COLO829 (cell line): ENCODE measurements at places on chromosomes 12 and 14.
A peak's percentile ranks its signal among the peaks of the same experiment; 100 is the strongest.

- DNase-seq, result no peak
Measured at GRCh38 chr12:30002677-30003076, 218.9 kb upstream of the TMTC1 start.

DNA sequence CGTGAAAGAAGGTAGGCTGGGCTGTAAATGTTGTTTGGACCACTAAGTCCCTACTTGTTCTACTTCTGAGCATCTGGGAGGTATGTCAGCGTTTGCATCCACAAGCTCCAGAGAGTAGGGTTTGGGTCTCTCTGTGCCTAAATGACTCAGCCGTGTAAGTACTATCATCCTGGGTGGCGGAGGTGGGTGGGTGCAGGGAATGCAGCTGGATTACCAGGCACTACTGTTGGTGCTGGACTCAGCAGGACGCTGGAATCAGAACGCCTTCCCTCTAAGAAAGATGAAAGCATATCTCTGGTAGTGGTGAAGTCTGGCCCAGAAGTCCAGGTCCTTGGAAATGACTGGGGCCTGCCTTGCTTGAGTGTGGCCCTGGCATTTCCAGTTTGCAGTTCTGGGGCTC is 289.7 kb downstream of the PCNX1 start:
- DNase-seq, result no peak

GRCh38 chr14:82694820-82695219 is 1161.2 kb upstream of the SEL1L start:
- DNase-seq, result no peak

GRCh38 chr12:77339610-77340009 is 274.2 kb upstream of the E2F7 start:
- DNase-seq, result no peak

DNA sequence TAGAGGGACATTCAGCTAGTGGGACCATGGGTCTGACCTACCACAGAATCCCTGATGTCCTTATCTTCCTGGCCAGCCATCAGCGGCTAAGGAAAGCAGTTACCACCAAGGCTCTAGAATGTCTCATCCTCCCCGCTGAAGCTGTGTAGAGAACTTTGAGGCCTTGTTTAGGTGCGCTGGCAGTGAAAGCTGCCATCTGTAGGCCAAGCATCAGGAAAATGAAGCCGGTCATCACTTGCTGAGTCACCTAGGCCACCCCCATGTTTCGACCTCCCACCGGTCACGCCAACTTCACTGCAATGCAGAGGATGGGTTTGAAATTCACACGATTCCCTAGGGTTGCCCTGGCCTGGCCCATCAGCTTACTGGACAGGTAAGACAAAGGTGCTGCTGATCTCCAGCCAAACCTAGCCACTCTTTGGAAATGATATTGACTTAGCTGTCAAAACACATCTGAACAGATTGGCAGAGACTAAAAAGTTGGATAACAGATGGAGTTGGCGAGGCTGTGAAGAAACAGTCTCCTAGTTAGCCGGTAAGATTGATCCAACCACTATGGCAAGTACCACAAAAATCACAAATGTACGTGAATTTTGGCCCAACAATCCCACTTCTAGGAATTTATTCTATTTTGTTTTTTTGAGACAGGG is 52.0 kb downstream of the NOS1 start:
- no peak for DNase-seq

GRCh38 chr14:53110096-53110495 is 43.0 kb downstream of the DDHD1 start:
- no peak for DNase-seq

GRCh38 chr12:111409403-111409779 is 3.7 kb downstream of the SH2B3 start:
- no peak for DNase-seq

DNA sequence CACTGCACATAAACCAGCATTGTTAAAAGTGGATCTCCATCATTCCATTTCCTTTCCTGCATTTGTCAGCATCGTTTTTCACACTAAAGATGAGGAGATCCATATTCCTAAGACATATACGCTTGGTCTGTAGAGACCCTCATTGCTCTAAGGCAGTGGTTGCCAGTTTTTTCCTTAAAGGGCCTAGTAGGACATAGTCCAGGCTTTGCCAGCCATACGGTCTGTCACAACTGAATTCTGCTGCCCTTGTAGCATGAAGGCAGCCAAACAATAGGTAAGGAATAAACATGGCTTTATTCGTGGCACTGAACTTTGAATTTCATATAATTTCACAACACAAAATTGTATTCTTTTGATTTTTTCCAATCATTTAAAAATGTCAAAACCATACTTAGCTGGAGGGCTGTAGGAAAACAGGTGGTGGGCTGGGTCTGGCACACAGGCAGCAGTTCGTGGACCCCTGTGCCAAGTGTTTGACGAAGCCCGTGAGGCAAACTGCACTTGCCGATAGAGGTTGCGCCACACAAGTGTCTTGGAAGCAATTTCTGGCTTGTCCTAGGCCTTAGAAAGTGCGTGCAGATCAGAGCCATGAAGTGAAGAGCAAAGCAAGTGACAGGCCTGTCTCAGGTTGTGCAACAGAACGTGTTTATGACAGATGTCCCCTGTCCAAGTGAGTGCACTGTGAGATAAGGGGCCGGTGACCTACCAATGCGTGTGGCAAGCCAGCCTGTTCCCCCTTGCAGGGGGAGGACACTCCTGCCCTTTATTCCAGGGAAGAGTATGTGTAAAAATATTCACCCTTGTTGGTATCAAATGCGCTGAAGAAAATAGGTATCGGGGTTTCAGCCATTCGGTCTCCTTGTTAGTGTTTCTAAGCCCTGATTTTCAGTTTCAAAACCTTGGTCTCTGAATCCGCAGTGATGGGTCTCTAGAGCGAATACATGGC is 916 bp upstream of the CHPT1 start:
- DNase-seq, result no peak

- no peak for DNase-seq
Measured at GRCh38 chr12:51630256-51630880, 39.3 kb downstream of the SCN8A start.

DNA sequence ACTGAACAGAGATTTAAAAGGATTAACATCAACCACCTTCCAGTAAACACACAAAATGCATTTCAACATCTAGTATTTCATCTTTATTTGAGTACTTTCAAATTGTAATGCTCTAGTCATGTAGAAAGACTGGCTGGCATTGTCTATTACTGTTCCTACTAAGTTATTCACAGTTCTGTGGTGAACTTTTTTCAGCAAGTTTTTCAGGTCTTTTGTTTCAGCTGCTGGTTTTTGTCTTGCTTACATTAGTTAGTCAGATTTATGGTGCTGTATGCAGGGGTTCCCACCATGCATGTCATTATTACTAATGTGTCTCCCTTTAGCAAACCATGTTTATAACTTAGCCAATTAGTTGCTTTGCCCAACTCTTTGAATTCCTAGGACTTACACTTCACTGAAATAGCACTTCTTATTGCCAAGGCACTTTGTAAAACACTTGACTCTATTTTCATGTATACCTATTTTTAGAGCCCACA is 253.4 kb upstream of the KITLG start:
- no peak for DNase-seq

DNA sequence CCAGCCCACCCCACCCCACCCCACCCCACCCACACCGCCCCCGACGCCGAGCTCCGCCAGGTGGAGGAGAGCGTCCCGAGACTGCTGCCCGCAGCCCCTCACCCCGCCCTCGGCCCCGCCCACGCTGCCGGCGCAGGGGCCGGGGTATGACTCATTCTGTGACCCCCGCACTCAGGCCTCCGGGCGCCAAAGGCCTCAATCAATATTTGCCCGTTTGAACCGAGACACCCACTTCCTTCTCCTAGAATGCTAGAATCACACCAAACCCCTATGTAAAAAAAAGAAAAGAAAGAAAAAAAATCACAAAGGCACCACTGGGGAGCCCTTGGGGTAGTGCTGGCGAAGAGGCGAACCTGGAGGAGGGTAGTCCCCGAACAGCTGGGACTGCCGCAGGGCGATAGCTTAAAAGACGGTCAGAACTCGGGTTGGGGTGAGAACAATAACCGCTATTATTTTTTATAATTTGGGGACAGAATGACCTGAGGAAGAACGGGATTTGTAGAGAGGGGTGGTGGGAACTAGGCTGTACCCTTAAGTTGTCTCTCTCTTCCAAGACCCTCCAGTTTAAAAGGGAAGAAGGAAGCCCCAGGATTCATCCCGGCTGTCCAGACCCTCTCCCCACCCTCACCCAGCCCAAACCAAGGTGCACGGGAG is 894 bp downstream of the KRT8 start:
- DNase-seq, result peak; percentile 35

DNA sequence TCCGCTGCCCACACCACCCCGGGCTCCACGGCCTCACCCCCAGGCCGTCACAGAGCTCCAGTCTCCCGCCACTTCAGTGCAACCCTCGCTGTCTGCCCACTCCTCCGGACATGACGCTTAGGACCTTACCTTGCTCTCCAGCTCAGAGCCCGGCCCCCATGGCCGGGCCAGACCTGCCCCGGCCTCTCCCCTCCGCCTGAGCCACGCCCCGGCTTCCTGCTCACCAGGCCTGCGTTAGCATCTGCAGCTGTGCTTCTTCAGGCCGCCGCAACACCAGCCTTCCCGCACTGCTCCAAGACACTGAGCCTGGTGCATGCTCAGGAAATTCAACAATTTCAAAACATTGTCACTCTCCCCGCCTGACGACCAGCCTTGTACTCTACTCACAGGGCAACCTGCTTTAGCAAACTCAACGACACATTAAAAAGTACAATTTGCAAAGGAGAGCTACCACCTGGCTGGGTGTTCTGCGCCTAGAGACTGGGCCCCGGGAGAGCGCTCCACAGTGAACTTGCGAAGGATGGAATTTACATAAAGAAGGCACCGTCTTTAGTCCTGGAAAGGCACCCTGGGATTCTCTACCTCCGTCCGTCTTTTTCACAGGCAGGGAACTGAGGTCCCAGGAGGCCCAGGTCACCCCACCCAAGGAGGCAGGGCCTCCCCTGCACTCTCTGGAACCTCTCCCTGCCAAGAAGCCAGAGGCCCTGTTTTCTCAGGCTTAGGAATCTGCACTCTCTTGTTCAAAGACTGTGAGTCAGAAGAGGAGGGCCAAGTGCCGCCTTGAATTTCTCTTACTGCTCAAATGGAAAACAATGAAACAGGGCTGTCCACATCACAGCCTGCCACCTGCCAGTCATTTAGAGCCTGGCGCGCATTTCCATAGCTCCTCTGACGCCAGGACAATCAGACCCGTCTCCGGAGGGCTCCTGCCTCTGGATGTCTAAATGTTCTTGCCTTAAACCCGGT is 51.3 kb downstream of the STX2 start:
- no peak for DNase-seq

GRCh38 chr14:31261523-31261858 is 53.9 kb upstream of the HECTD1 start:
- no peak for DNase-seq

DNA sequence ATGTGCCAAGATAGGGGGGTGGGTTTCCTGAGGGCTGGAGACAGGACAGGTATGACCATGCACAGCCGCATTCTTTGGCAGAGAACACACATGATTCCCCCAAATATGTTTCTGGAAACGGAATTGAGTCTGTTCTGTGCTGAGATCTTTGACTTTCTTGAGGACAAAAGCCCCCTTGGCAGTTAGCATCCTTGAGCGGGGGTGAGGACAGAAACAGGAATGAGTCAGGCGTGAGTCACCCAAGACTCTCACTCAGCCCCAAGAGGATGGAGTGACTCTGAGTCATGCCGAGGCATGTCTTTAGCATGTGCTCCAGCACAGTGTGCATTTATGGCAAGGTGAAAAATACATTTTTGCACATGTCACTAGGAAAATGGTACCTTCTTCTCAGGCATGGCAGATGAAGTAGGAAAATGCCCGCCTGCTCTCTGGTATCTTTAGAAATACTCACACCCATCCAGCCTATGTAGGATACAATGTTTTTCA is 52.1 kb downstream of the DAD1 start:
- DNase-seq, result peak; percentile 92

DNA sequence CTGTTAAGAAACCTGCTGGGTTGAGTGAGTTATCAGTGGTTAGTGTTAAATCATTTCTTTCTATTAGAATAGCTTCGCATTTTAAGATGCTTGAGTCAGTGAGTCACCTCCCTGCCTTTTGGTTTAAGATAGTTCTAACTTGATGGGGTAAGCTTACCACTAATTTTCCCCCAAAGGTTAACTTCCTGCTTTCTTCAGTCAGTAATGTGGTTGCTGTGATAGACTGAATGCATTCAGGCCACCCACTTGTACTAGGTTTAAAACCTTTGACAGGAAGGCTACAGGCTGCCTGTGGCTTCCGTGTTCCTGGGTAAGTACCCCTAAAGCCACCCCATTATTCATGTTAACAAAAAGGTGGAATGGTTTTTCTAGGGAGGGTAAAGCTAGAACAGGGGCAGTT is 25.3 kb downstream of the CLEC2A start:
- no peak for DNase-seq

DNA sequence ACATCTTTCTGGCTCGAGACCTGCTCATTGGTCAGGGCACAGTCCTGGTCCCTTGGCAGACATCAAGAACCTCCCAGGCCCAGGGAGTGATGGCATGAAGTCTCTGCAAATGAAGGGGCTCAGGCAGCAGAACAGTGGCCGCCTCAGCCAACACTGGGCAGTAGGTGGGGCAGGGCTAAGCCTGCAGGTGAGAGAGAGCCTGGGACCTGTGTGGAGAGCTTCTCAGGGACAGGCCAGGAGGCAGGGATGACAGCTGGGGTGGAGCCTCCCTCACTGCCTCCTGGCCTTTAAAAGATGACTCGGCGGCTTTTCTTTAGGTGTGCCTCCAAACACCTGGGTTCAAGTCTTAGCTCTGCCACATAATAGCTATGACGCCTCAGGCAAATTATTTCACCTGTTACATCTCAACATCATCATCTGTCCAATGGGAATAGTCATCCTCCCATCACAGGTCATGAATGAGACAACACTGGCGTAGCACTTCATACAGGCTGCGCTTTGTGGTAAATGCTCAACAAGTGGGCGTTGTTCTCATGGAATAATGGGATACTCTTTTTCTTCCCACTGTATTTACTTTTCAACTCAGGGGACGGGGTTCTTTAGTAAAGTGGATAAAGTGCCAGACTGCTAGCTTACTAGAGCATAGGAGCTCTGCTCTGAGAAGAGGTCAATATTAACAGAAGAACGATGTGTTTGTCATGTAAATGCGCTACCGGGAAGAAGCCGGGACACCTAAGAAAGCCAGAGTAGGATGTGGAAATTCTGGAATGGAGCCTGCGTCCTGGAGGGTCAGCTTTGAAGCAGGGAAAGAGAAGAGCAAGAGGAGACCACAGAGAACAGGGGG is 277.4 kb downstream of the FOXN3 start:
- peak; percentile 31 for DNase-seq

- DNase-seq, result no peak
Measured at GRCh38 chr12:57837864-57838562, 8.5 kb downstream of the CTDSP2 start.

DNA sequence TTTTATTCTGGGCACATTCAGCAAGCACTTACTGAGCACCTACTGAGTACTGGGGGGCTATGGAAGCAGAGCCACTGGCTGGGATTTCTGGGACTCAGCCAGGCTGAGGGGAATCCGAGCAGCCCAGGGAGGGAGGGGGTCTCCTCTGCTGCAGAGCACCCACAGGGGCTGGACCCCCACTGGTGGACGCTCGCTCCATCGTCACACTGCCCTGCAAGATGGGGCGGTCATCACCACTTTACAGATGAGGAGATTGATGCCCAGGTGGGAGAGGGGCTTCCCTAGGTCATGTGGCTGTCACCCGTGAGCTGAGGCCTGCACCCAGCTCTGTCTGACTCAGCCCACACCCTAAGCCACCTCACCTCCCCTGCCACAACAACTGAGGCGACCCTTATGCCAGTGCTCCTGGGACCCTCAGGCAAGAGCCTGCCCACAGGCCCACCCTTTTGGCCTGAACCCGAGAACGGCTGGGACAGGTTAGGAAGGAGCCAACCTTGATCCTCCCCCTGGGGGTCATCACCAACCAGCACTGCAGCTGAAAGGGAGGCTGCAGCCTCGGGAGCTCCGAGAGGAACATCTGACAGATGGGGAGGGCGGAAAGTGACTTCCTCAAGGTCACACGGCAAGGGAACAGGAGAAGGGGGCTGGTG is 74.4 kb downstream of the SERPINA3 start:
- DNase-seq, result no peak
